Brain (organoid and tissue), 16 donors: ENCODE measurements at places on chromosomes 11 and 22.

- DNase-seq = peak; percentile 55
Observed at GRCh38 chr22:35435201-35435740, 35.3 kb downstream of the MCM5 start.

DNA sequence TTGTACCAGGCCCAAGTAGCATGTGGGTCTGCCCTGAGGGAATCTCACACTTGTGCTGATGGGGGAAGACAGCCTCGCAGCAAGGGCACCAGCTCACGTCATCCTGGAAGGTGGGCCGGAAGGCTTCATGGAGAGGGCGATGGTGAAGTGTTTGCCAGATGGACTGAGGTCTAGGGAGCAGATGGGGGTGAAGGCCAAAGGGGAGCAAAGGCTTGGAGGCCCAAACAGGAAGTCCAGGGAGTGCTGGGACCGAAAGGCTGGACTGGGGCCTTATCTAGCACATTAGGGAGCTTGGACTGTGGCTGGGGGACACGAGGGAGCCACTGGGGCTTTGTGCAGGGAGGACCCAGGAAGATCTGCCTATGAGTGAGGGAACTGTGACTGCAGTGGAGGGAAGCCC is 1.2 kb upstream of the TNFRSF13C start:
- no peak for DNase-seq

DNA sequence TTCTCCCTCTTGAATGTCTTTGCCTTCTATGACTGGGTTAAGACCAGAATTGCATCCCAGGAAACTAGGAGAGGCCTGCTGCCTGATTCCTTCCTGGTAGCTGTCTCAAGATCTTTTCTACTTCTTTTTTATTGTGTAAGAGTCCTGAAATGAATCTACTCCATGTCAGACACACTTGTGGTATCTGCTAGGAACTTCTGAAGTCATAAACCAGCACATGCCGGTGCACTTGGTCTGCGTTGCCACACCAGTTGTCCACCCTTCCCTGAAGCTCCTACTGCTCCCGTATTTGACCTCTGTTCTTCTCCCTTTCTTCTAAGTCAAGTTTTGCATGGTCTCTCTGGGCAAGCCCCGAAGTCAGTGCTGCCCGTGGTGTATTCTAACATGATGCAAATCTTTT is 644.2 kb downstream of the ETS1 start:
- no peak for DNase-seq

DNA sequence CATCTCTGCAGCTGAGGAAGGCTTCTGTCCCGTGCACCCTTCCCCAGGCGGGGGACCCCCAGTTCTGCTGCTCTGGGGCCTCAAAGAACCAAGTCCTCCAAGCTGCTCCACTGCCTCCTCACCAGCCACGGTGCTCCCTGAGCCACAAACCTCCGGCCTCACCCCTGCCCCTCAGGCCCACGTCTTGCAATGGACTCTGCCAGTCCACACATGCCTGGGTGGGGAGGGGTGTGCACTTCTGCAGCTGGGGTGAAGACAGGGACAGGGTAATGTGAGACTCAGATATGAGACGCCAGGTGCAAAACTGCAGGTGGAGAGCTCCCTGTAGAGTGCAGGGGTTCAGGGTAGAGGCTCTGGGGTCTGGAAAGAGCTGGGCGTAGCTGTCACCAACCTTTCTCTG is 3.2 kb upstream of the PTDSS2 start:
- DNase-seq = no peak

- no peak for DNase-seq
Observed at GRCh38 chr22:38601221-38601764, 31.3 kb upstream of the DMC1 start.

DNA sequence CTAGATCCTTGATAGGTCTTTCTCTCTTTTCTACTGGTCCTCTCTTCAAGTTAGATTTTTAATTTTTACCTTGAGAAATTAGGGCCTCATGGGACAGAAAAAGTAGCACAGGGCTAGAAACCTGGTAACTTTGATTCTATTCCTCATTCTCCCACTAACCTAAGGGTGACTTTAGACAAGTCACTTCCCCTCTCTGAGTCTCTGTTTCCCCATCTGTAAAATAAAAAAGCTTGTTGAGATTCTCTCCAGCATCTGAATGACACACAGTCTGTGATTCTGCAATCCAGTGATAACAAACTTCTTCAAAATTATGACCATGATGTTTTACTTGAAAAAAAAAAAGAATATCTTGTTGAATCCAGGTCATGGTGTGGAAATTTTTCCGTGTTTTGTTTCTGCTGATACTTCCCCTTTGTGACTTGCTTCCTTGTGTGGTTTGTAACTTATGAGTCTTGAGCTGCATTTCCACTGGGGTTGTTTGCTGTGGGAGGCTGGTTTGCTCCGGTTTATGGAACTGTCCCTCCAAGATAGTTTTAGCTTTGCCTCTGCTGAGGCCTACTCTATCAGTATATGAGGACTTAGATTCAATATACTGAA is 9.8 kb upstream of the MPEG1 start:
- no peak for DNase-seq

- DNase-seq = peak; percentile 60
Observed at GRCh38 chr22:47775686-47776085, 1013.2 kb downstream of the TBC1D22A start.

- DNase-seq = peak; percentile 60
Observed at GRCh38 chr22:32265882-32266767, 11.0 kb upstream of the SLC5A4 start.

DNA sequence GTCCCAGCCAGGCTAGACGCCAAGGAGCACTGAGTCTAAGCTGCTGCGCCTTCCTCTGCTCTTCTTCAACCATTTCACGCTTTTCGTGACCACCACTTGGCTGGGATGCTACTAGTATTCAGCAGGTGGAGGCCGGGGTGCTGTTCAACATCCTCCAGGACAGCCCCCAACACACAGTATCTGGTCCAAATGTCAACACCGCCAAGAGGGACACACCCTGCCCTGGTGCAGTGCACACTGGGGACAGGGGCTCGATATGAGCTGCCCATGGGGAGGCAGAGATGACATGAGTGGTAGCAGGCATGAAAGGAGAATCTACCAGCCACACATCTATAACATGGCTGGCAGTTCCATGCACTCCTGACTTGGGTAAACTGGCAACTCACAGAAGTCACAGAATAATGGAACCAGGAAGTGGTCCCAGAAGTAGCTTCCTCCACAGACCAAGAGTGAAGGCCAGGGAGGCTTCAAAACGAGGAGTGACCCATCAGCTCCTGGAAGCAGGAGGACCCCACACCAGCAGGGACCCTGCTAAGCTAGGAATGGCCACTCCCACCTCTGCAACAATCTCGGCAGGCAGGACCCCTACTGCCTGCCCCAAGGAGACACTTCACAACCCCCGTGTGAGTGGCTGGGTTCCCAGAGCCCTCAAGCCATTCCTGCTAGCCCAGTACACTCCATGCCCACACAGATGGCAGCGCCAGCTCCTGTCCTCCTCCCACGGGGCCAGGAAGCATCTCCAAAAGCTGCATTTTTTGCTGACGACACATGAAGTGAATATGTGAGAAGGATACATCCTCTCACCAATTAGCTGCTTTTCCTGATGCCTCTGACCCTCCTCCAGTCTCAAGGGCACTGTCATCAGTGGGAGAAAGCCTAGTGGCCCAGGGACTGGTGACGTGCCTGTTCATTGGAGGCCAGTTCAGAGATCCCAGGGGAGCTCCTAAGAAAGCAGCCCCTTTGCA is 78.8 kb downstream of the DGCR2 start:
- no peak for DNase-seq

- no peak for DNase-seq
Observed at GRCh38 chr11:2298795-2299761, 2.6 kb downstream of the C11orf21 start.

DNA sequence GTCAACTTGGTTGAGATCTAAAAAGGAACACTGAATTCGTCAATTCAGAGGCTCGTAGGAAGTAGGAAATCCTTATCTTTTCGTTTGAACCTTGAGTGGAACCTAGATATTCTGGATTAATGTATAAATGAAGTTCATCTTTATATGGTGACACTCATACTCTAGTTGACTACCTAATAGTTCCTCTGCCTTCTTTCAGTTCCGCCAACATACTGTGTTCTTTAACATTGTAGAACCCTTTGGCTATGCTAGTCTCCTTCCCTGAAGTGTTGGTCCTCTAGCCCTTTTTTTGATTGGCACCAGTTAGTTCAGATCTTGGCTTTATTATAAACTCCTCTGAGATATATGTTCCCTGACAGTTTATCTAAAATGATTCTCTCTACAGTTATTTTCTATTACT is 1.5 kb downstream of the ATM start:
- no peak for DNase-seq

DNA sequence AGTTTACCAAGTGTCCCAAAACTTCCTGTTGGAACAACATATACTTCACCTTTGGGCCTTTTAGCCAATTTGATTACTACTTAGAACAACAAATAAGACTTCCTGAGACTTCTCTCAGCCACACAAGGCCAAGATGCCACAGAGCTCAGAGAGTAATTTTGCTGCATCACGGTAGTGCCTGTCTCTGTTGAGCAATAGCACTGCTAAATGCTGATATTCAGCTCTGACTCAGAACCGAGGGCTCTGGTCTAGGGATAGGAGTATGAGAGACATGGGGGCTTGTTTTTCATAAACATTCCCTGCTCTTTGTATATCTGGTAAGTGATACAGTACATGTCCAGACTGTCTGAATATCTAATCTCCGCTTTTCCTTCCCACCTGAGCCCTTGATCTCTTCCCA is 260.4 kb upstream of the ARHGAP20 start:
- DNase-seq = no peak

- no peak for DNase-seq
Observed at GRCh38 chr11:71562120-71562519, 3.2 kb upstream of the KRTAP5-10 start.

- DNase-seq = peak; percentile 82
Observed at GRCh38 chr11:77547863-77548551, 41.7 kb upstream of the AQP11 start.

- no peak for DNase-seq
Observed at GRCh38 chr11:16846305-16846704, 107.9 kb downstream of the C11orf58 start.

DNA sequence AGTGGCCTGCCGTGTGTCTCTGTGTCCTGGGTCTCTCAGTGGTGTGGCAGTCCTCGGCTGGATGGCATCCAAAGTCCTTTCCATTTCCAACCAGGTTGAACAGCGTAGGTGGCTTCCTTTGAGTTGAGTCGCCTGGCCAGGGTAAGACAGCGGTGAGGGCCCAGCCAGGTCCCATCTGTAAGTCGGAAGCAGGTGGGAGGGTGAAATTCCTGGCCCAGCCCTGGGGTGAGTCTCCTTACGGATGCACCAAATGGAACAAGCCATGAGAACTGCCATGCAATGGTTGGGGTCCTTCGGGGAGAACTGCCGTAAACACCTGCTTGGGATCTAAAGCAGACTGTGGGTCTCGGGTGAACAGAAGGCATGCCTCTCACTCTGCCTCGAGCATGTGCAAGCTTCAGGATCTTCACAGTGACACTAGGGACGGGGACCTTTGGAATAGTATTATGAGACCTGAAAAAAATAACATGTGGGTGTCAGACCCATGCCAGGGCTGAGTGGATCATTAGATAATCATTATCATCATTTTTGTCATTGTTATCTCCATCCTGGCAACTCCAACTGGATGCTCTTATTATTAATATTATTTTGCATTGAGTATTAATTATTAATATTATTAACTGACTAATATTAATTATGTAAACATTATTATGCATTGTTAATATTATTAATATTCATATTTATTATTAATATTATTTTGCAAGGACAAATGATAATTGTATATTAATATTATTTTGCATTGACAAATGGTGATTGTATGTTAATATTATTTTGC is 57.7 kb upstream of the LINC01488 start:
- no peak for DNase-seq

DNA sequence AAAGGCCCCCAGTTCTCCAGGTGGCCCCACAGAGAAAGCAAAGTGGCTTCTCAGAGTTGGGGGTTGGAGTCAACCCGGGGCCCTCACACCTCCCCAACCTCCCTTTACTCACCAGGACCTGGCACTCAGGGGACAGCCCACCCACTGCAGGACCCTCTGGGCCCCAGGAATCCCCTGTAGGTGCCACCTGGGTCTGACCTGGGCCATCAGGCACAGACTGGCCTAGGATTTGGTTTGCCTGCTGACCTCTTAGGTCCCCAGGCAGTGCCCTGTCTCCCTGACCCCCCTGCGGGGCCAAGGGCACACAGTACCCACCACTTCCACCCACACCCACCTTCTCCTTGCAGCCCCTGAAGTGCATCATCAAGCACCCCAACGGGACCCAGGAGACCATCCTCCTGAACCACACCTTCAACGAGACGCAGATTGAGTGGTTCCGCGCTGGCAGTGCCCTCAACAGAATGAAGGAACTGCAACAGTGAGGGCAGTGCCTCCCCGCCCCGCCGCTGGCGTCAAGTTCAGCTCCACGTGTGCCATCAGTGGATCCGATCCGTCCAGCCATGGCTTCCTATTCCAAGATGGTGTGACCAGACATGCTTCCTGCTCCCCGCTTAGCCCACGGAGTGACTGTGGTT is 16.0 kb downstream of the POLR3H start:
- no peak for DNase-seq

- DNase-seq = peak; percentile 92
Observed at GRCh38 chr11:33802194-33802950, 28.1 kb upstream of the FBXO3 start.

DNA sequence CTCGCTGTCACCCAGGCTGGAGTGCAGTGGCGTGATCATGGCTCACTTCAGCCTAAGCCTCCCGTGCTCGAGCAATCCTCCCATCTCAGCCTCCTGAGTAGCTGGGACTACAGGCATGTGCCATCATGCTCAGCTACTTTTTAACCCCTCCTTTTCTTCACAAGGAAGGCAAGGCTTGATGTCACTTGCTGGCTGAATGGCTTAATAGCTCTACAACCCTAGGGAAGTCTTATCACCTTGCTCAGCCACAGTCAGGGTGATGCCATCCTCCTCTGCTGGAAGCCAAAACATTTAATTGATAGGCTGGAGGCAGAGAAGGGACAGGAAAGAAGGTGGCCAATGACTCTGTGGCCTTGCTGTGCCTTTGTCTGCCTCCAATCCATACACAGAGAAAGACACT is 131.9 kb downstream of the MED15 start:
- DNase-seq = no peak

GRCh38 chr11:134004496-134005172 is 47.9 kb upstream of the IGSF9B start:
- no peak for DNase-seq

DNA sequence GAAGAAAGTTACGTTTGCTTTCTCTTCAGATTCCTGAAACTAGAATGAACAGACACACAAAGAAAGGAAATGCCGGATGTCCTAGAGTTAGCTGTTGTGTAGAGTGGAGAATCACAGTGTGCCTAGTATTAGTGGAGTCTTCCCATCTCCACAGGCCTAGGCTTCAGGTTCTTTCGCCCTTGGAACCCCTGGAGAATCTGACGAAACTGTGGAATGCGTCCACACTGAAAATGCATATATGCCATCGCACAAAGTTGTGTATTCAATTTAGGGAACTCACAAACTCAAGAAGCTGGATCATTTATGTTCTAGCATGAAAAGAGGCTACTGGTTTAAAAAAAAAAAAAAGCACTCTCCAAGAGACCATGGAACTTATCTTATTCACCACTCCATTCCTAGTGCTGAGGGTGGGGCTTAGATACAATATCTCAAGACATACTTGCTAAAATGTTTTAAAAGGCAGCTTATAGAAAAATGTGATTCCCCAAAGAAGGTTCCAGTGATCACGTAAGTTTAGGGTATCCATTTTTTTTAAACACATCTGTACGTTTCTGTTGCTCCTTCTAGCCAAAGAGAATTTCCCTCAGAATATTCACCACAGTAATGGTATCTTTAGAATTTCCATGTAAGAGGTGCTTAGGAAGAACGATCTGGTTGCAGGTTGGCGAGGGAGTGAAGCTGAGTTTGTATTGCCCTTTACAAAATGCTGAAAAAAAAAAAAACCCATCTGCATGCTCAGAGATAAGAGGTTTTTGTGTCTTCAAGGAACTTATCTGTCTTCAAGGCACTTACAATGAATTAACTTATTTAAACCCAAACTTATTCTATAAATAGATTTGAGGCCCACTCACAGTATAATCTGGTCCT is 20.0 kb downstream of the MAML2 start:
- no peak for DNase-seq
